ENCODE measurements at places on chromosomes 2 and 18. TPM values are rescaled to one million over a fixed set of nuclear protein-coding genes. Genes with fewer than 3 reads are reported as not detected.

The UGT1A7 gene
- not detected for polyA plus RNA-seq

DNA sequence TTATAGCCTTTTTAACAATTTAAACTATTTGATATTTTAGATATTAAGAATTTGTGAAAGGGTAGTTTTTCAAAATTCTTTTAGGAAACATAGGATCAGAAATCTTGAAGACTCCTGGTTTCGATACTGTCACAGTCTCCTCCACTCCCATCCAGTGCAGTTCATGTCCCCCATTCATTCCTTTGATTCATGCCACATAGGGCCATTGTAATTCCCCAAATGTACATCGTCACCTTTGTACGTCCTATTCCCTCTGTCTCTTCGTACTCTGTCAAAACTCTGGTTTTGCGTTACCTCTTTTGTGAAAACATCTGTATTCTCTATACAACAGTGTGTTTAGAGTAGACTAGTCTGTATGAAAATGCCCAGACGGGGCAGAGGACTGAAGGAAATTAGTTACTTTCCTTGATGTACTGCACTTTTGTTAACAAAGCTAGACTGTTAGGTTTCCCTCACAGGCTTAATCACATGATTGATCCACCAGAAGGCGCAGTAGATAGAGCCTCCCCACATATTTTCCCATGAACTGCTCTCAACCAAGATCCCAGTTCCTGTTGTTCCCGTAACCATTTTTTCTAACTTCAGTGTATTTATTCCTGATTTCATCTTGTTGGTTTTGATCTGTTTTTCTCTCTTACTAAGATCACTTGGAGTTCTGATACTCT lies 2.5 kb downstream of the MRPL35 start:
- peaks cover 6% of the 10 kb centered on the region for H3K36me3 ChIP-seq
- H3K27ac ChIP-seq: no peak overlapping the region
- H3K4me1 ChIP-seq: peaks cover 3% of the 10 kb centered on the region
- no peak for DNase-seq

The KIF3C gene
- polyA plus RNA-seq: 18.6 TPM

The COL3A1 gene
- polyA plus RNA-seq: 900 TPM

The SH3RF3 gene
- 1.9 TPM for polyA plus RNA-seq

All from SK-N-SH (cell line).